T-helper 17 cell (primary cell): ENCODE measurements at places on chromosomes 4 and X.

DNA sequence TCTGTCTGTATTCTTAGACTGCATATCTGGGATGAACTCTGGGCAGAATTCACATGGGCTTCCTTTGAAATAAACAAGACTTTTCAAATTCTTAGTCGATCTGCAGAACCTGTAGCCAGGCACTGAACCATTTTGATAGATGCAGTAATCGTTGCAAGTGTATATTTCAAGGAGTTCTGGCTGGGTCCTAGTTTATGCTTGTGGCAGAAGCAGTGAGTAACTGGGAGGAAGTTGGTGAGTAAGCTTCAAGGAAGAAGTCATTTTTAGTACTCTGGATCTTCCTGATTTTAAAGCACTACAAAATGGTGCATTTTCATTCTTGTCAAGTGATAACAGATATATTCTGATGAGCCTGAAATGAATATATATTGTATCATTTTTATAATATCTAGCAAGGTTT lies 9.5 kb downstream of the HPRT1 start:
- DNase-seq: no peak

- DNase-seq: no peak
Observed at GRCh38 chr4:145299380-145300076, 119.1 kb upstream of the OTUD4 start.

DNA sequence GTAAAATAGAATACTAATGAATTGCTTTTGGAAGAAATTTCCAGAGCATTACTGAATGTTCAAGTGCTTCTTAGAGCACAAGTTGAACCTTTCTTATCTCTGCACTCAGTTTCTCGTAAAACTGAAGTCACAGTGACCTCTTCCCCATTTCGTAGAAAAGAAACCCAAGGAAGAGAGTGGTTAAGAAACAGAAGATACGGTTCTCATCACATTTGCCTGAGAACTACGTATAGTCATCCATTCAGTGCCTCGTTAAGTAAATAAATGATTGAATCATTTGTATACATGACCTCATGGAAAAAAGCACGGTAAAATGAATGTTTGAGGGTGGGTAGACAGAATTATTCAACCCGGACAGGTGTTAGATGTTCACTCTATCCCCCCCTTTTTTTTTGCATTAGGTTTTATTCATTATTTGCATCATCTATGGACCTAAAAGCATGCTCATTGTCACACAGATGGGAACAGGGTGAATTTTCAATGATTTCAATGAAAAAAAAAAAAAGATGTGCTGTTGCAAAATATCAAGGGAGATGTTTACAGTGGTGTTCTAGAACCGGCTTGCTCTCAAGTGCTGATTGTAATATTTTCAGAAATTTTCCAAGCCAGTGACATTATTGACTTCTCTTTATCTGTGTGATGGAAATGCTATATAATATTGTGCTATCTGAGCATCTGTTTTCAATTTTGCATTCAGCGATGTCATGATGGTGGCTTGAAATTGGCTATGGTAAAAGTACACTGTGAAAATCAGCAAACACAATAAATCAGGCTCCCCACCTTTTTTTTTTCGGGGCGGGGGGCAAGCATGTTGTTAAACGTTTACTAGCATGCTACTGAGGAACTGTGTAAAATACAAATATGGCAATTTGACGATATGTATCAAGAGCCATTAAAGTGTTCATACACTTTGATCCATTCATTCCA lies 4.3 kb downstream of the RHOH start:
- DNase-seq: no peak

GRCh38 chr4:48133669-48134068 lies 381 bp downstream of the TXK start:
- DNase-seq: no peak
